Cerebellum (tissue), 4 donors: ENCODE measurements at places on chromosomes 13 and 19.
A peak's percentile ranks its signal among the peaks of the same experiment; 100 is the strongest.

GRCh38 chr13:111469450-111469849, 149.0 kb downstream of the TEX29 start:
- DNase-seq, result no peak

GRCh38 chr13:63901630-63902029, 2486.0 kb upstream of the PCDH20 start:
- DNase-seq, result no peak

GRCh38 chr13:106527445-106527801, 8.0 kb downstream of the EFNB2 start:
- DNase-seq, result no peak

DNA sequence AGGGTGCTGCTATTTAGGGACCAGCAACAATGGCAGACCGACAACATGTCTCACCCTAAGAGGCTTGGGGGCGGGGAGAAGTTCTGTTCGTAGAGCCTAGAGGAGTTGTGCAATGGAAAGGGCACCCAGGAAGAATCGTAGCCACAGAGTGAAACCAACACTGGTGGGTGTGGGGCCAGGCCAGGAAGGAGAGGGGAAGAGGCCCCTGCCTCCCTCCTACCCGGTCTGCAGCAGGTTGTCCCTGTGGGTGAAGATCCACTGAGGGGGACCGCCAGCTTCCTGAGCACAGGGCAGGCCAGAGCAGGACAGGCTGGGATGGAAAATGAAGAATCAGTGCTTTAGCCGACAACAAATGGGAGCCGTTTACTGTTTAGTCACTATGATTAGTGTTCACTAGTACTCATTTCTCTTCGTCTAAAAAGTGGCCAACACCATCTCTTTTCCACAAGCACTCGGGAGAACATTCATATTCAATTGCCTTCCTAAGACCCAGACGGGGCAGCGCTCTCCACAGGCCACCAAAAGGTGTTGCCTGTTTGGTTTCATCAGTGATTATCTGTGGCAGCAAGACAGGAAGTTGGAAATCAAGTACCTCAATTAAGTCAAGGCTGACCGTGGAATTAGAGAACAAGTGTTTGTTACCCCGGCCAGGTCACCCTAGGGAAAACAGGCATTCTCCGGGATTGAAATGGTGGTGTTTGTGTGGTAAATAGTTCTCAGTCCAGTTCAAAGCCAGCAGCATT, 1.1 kb upstream of the ATP11A start:
- no peak for DNase-seq

DNA sequence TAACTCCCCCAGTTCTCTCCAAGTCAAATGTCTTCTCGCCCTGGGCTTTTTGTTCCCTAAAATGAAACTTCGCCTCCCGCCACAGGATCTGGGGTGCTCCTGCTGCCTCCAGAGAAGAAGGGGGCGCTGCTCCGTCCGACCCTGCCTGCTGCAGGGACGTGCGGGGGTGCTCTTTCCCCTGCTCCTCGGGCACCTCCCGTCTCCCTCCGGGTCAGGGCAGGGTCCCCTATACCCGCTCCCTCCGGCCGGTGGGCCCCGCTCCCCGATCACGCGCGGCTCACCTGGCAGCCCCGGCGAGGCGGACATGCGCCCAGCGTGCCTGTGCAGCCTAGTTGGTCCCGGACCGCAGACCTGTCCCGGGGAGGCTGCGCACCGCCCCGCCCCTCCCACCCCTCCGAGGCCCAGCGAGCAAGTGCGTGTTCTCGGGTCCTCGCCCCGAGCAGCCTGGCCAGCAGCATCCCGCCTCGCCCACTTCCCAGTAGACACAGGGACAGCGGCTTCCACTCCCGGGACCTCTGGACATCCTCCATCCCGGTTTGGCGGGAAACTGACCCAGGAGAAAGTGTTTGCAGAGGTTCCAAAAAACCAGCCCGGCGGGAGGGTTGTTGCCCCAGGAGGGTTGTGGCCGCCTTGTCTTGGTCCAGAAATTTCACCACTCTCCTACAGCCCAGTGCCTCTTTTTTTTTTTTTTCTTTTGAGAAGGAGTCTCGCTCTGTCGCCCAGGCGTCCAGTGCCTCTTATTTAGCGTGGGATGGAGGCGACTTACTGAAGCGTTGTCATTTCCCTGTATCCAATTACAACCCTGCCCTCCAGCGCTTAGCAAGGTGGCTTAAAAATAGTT, at the start of gene OXGR1:
OXGR1 (minus strand) TSS at position 460 of the 841 bp plus-strand sequence. CDS start 6,717 bp downstream, outside the sequence.
- no peak for DNase-seq

GRCh38 chr19:2455851-2456570, 748 bp downstream of the LMNB2 start:
- DNase-seq, result peak; percentile 34

GRCh38 chr13:42275098-42275471, 3.1 kb downstream of the AKAP11 start:
- DNase-seq, result no peak

DNA sequence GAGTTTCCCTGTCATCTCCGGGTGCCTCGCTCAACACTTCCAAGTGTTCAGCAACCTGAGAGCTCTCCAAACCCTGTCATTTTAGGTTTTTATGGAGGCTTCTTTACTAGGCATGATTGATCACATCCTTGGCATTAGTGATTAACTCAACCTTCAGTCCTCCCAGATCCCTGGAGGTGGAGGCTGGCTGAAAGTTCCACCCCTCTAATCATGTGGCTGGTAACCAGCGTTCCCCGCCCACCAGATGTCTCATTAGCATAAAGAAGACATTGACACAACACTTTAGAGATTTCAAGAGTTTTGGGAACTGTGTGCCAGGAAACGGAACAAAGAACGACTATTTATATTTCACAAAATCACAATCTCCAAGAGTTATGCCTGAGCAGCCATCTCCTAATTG, 71.1 kb upstream of the RGCC start:
- DNase-seq, result no peak

- DNase-seq, result no peak
Measured at GRCh38 chr19:29476528-29476927, 49.3 kb upstream of the VSTM2B start.
